ENCODE measurements at places on chromosomes 1 and 21. TPM values are rescaled to one million over a fixed set of nuclear protein-coding genes. Genes with fewer than 3 reads are reported as not detected.

Gene TGFBR3
- total RNA-seq: 50.6 TPM

GRCh38 chr1:89605692-89606091 is 27.2 kb upstream of the LRRC8C start:
- no peak for DNase-seq

DNA sequence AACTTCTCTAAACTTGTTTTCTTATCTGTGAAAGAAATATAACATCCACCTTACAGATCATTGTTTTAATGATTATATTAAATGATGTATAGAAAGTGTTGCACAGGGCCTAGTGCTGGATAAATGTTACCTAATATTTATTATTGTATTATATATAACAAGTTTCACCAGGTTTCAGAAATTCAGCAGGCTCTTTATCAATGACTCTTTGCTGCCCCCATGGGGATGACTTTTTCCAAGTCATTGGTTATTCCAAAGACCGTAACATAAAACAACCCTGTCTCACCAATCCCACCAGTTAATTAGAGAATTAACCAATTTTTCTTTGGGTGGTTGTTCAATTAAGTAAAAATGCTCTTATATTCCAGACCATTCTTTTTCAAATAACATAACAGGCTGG is 7.3 kb upstream of the DEDD start:
- no peak for DNase-seq

DNA sequence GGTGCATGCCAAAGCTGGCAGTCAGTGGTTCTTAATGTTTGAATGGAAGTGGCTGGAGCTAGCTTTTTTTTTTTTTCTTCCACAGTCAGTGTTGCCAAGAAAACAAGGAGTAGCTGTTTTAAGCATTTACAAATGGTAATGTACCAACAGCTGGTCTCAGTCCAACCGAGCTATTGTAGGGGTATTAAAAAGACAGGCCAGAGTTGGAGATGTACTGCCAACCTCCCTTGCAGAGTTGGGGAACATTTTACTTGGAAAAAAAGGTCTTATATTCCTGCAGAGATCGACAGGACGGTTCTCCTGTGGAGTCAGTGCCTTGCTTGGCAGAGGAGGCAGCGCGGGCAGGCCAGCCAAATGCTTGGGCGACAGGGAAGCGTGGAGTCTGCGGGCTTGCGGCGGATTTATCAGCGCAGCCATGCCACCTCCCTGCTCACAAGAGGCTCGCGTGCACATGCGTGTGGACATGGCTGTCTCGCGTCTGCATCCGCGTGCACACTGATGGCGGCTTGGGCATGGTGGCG is 338.1 kb downstream of the RPS6KC1 start:
- DNase-seq: no peak

DNA sequence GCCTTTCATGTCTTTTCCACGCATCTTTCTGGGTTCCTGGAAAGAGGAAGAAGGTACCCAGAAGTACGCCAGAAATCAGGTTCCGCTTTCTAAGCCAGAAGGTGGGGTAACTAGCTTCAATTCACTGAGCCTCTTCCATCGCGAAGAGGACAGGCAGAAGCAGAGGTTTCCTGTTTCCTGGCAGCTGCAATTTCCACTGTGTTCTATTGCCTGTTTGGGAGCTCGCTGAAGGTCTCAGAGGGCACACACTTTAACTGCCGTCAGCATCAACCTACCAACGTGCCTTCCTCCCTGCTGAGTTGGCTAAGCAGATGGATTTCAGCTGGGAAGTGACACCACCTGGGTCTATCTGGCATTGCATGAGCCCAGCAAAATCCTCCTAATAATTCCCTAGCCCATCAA is 10.0 kb downstream of the NCF2 start:
- DNase-seq: no peak

GRCh38 chr1:169236880-169237279 is 130.4 kb downstream of the ATP1B1 start:
- DNase-seq: no peak
